ENCODE measurements at places on chromosomes 5 and 9. TPM values are rescaled to one million over a fixed set of nuclear protein-coding genes. Genes with fewer than 3 reads are reported as not detected.

GRCh38 chr5:68086857-68087256 lies 128.7 kb upstream of the PIK3R1 start:
- H3K27me3 ChIP-seq = no peaks in the 10 kb centered on the region
- H3K36me3 ChIP-seq = no peaks in the 10 kb centered on the region
- H3K4me3 ChIP-seq = no peak overlapping the region
- H3K27ac ChIP-seq = no peak overlapping the region
- DNase-seq = peak; percentile 23
- H3K4me1 ChIP-seq = peaks cover 14% of the 10 kb centered on the region

DNA sequence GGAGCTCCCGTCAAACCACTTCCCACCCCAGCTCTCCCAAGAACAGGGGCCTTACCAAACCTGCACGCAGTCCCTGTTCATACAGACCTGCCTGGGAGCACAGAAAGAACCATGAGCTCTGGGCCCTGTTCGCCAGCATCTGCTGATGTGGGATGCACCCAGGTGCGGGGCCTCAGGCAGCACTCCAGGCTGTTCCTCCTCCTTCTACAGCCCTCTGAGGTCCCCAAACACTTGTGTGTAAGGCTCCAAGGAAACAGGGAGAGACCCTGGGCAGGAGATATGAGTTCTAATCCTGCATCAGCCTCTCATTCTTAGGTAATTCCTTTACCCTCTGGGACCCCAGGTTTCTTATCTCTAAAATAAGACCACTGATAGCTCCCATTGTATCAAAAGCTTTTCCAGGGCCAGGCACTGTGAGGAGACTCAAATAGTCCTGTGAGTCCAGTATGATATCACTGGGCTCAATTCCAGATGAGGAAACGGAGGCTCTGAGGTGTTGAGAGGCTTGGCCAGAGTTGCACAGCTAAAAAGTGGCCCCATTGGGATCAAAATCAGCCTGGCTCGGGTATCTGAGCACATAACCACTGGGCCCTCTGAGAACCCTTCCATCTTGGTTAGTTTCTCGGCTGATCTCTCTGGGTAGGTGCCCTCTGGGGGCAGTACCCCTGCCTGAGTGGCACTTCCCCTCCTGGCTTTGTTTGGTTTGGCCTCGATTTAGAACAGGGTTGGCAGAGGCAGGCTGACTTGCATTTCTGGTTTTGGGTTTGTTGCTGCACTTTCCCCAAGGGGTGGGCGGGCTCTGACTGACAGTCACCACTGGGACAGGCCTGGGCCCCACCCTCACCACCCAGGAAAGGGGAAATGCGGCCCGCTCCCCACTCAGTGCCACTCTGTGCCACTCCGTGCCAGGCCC lies 116.8 kb downstream of the RGS3 start:
- peak overlapping the region; percentile 66 for H3K27ac ChIP-seq
- no peaks in the 10 kb centered on the region for H3K36me3 ChIP-seq
- H3K27me3 ChIP-seq = no peaks in the 10 kb centered on the region
- H3K4me3 ChIP-seq = no peak overlapping the region
- peak; percentile 40 for DNase-seq

SOX30 gene
- total RNA-seq = not detected

DNA sequence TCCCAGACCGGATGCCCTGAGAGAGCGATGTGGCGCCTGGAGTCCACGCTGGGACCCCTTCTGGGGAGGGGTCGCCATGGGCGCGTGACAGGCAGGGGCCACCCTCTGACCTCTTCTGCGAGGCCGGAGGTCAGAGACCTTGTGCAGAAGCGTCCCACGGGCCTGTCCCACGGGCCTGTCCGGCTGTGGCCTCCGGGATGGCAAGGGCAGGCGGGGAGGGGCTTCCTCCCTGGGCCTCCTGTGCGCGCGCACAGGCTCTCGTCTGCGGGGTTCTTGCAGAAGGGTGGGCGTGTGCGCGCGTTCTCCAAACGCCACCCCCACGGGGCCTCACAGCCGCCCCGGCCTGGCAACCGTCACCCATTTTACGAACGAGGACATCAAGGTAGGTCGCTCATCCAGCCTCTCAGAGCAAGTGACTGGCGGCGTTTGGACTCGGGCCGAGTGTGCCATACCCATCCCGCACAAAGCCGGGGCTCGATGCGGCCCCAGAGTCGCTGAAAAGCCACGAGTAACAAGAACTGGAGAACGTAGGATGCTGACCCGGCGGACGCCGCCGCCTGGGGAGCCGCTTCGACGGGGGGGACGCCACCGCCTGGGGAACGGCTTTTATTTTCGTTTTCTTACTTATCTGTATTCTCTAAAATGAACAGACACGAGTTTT lies 897 bp downstream of the AHRR start:
- peaks cover 60% of the 10 kb centered on the region for H3K27me3 ChIP-seq
- H3K4me3 ChIP-seq = peak overlapping the region; percentile 38
- peaks cover 3% of the 10 kb centered on the region for H3K4me1 ChIP-seq
- DNase-seq = no peak
- no peak overlapping the region for H3K27ac ChIP-seq

SMIM33 gene
- total RNA-seq = not detected

DNA sequence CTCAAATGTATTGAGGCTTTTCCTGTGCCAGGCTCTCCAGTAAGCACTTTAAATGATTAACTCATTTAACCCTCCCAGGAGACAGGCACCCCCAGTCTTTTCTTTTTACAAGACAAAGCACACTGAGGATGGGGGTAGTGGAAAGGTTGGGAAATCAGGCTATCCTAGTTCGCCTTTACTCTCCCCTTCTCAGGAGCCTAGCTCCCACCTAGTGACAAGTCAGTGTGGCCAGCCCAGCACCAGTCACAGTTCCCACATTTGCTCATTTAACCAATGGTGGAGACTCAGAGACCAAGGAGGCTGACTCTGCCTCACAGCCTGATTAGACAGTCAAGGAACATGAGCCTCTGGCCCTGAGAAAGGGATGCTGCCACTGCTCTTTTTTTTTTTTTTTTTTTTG lies 3.5 kb downstream of the ALDH7A1 start:
- H3K4me3 ChIP-seq = no peak overlapping the region
- no peaks in the 10 kb centered on the region for H3K36me3 ChIP-seq
- no peak for DNase-seq
- no peak overlapping the region for H3K27ac ChIP-seq

CDC25C gene
- not detected for total RNA-seq

DNA sequence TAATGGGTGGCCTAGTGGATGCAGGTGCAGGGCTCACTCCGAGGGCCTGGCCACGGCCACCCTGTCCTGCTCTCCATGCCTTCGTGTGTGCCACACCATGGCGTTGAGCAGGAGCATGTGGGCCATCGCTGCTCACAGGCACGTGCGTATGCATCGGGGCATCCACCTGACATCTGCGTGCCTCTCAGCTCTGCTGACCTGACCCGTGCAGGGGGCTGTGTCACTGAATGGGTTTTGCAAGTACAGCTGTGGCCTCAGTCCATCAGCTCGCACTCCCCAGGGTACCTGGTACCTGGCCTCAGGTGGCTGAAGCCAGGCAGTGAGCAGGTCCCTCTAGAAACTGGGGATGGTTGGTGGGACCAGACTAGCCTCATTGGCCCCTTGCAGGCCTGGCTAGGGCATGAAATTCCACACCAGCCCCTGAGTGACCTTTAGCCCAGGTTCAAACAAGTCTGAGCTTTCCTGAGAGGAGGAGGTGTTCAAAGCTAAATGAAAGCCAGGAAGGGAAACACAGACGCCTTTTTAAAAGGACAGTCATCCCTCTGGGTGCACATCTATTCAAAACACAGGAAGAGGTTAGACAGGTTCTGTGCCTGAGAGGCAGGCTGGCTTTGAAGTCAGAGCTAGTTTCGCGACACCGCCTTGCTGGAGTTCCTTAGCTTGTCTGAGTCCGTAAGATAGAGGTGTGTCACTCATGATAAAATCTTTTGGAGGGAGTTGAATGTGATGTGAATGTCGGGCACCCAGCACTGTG lies 74.0 kb downstream of the MACROH2A1 start:
- peaks cover 7% of the 10 kb centered on the region for H3K4me1 ChIP-seq
- H3K27me3 ChIP-seq = no peaks in the 10 kb centered on the region
- H3K4me3 ChIP-seq = no peak overlapping the region
- H3K27ac ChIP-seq = no peak overlapping the region
- no peak for DNase-seq

PDZD2 gene
- total RNA-seq = 3.8 TPM

DNA sequence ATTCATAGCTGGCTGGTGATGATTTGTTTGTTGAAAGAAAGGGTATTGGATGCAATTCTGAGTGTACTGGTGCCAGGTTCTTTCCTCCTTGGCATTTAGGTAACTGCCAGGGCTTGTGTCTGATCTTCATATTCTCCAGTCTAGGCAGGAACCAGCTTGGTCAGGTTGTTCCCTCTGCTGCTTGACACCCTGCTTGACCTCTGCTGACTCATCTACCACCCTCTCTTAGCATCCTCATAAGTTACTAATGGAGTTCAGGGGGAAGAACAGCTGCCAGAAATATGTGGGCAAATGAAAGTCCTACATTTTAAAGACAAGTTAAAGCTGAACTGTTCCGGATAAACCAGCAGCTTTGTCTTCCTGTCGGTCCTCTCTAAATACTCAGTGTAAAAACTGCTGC lies 116.1 kb upstream of the TNC start:
- no peak for DNase-seq
- H3K27ac ChIP-seq = no peak overlapping the region
- H3K27me3 ChIP-seq = no peaks in the 10 kb centered on the region
- H3K4me3 ChIP-seq = no peak overlapping the region
- no peaks in the 10 kb centered on the region for H3K36me3 ChIP-seq
- no peaks in the 10 kb centered on the region for H3K4me1 ChIP-seq

SLC6A19 gene
- 0.05 TPM for total RNA-seq

ERP44 gene
- total RNA-seq = 10.8 TPM

DOCK2 gene
- 5.3 TPM for total RNA-seq

- no peaks in the 10 kb centered on the region for H3K27me3 ChIP-seq
- no peak overlapping the region for H3K4me3 ChIP-seq
- H3K4me1 ChIP-seq = no peaks in the 10 kb centered on the region
These were observed 573.9 kb downstream of the KIF4B start for GRCh38 chr5:155587458-155587857.

GRCh38 chr9:18863791-18864190 lies 169.2 kb downstream of the SAXO1 start:
- no peak for DNase-seq
- no peaks in the 10 kb centered on the region for H3K27me3 ChIP-seq
- H3K4me3 ChIP-seq = no peak overlapping the region
- H3K36me3 ChIP-seq = no peaks in the 10 kb centered on the region

DNA sequence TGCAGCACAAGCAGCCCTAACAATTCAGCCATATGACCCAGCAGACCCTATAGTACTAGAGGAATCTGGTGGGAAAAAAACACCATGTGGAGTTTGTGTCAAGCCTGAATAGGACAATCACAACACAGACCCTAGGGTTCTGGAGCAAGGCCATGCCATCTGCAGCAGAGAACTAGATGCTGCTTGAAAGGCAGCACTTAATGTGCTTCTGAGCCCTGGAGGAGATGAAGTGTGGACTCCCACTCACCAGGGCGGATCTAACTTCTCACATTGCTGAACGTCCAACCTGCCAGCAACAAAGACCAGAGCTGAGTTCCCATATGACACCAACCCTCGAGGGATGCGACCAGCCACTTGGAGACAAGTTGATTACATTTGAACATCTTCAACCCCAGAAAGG lies 43.2 kb downstream of the GABBR2 start:
- H3K27me3 ChIP-seq = no peaks in the 10 kb centered on the region
- no peaks in the 10 kb centered on the region for H3K4me1 ChIP-seq
- no peak overlapping the region for H3K27ac ChIP-seq
- DNase-seq = no peak
- no peak overlapping the region for H3K4me3 ChIP-seq

- no peaks in the 10 kb centered on the region for H3K27me3 ChIP-seq
- no peak for DNase-seq
- H3K36me3 ChIP-seq = no peaks in the 10 kb centered on the region
- no peak overlapping the region for H3K4me3 ChIP-seq
- H3K27ac ChIP-seq = no peak overlapping the region
These were observed 505.0 kb downstream of the ELAVL2 start for GRCh38 chr9:23321049-23321448.

HEMGN gene
- not detected for total RNA-seq

PCDHGB3 gene
- 2.0 TPM for total RNA-seq

DNA sequence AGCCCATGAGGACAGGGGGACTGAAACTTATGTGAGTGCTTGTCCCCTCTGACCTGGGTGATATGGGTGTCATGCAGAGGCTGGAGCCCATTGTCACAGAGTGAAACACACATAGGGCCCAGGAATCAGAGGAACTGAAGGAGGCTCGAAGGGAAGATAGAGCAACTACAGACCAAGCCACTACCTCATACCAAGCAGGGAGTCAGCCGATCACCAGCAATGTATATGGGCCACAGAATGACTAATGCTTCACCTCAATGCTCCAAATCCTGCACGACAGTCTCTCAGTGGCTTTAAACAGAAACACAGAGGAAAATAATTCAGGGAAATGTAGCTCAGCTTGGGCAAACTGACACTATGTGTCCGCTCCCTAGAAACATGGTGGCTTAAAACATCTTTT lies 8.9 kb upstream of the FBXW11 start:
- no peaks in the 10 kb centered on the region for H3K4me1 ChIP-seq
- no peak overlapping the region for H3K27ac ChIP-seq
- H3K4me3 ChIP-seq = no peak overlapping the region
- no peaks in the 10 kb centered on the region for H3K27me3 ChIP-seq
- DNase-seq = no peak

DNA sequence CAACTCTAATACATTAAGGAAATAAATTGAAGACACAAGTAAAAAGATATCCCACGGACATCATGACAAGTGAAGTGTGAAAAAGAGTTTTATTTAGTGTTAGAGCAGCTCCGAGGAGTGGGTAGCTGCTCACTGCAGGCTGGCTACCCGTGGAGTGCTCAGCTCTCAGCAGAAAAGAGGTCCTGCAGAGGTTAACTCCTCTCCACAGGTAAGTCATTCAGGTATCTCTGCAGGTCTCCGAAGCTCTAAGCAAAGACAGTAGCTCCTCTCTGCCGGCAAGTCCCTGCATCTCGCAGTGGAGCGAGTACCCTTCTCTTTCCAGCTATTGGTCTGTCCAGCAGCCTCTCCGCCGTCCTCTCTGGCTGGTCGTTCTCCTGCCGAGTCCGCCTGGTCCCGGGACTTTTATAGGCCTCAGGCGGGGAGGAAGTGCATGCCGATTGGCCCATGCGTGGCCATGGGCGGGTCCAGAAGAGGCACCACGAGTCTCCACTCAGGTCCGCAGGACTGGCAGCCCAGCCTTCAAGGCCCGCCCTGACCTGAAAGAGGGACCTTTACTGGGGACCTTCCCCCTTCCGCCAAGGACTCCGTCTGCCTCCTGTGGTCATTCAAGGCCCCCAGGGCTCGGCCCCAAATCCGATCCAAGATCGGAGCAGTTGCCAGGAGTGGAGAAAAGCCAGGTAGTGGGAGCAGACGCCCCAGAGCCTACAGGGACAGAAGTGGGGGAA lies 29.9 kb downstream of the BTNL9 start:
- no peak for DNase-seq
- H3K4me3 ChIP-seq = no peak overlapping the region
- H3K27me3 ChIP-seq = peaks cover 20% of the 10 kb centered on the region
- no peaks in the 10 kb centered on the region for H3K4me1 ChIP-seq
- H3K27ac ChIP-seq = no peak overlapping the region

IFNW1 gene
- total RNA-seq = not detected

- DNase-seq = peak; percentile 3
- no peak overlapping the region for H3K27ac ChIP-seq
- no peaks in the 10 kb centered on the region for H3K36me3 ChIP-seq
- no peaks in the 10 kb centered on the region for H3K4me1 ChIP-seq
- no peak overlapping the region for H3K4me3 ChIP-seq
These were observed 66.7 kb downstream of the MRPL36 start for GRCh38 chr5:1732945-1733344.

GRCh38 chr5:35470866-35471265 lies 146.8 kb upstream of the SPEF2 start:
- H3K4me3 ChIP-seq = no peak overlapping the region
- no peaks in the 10 kb centered on the region for H3K27me3 ChIP-seq
- no peak overlapping the region for H3K27ac ChIP-seq
- no peaks in the 10 kb centered on the region for H3K36me3 ChIP-seq
- no peak for DNase-seq
